LHCN-M2 (cell line): ENCODE measurements at places on chromosomes 5 and 9. TPM values are rescaled to one million over a fixed set of nuclear protein-coding genes. Genes with fewer than 3 reads are reported as not detected.

CDH10 gene
- not detected in 2 replicates for total RNA-seq

LCN1 gene
- total RNA-seq = not detected in 2 replicates

ARID3C gene
- total RNA-seq = 0.34 and 0.45 TPM in 2 replicates

SLC6A19 gene
- not detected in 2 replicates for total RNA-seq

EPB41L4B gene
- total RNA-seq = 2.1 and 2.4 TPM in 2 replicates

OLFML2A gene
- total RNA-seq = 6.2 and 14.2 TPM in 2 replicates

DRD1 gene
- total RNA-seq = not detected in 2 replicates

IFNE gene
- total RNA-seq = 0.75 and 1.7 TPM in 2 replicates

TXN gene
- 243 and 247 TPM in 2 replicates for total RNA-seq

ACTBL2 gene
- total RNA-seq = not detected in 2 replicates

PAX5 gene
- total RNA-seq = not detected in 2 replicates

SEMA5A gene
- 11.4 and 12.8 TPM in 2 replicates for total RNA-seq

PCDHGB3 gene
- total RNA-seq = 1.4 and 1.6 TPM in 2 replicates

NCS1 gene
- 65.1 and 70.1 TPM in 2 replicates for total RNA-seq

PCDHA12 gene
- total RNA-seq = not detected in 2 replicates

C9orf50 gene
- not detected in 2 replicates for total RNA-seq

OBP2B gene
- total RNA-seq = not detected in 2 replicates

BAAT gene
- total RNA-seq = 0.06 TPM in 1 of 2 replicates, not detected in the other

MYMK gene
- total RNA-seq = 0.63 TPM in 1 of 2 replicates, not detected in the other

ZFR gene
- 87.7 and 92.0 TPM in 2 replicates for total RNA-seq

GADD45G gene
- total RNA-seq = 0.92 TPM in 1 of 2 replicates, not detected in the other

SLC36A2 gene
- total RNA-seq = not detected in 2 replicates

SARDH gene
- total RNA-seq = 52.5 and 54.8 TPM in 2 replicates

NSG2 gene
- 0.90 TPM in 1 of 2 replicates, not detected in the other for total RNA-seq
